ENCODE measurements at places on chromosomes 7 and 10.

DNA sequence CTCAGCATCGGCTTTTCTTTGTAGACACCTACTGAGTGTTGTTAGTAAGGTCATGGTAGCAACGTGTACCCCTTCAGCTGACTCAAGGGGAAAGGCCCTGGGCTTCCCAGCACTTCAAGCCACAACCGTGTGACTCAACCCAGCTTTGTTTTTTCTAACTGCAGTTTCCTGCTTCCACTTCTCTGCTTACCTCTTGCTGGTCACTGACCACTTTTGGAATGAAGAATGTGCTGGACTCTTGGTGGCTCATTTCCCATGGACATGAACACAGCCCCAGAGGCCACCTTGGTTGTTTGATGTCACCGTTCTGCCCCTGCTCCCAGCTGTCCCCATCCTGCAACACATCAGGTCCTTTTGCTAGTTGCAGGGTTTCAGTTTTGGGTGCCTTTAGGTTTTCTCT lies 69.5 kb upstream of the ZNF438 start:
- no peak for DNase-seq

DNA sequence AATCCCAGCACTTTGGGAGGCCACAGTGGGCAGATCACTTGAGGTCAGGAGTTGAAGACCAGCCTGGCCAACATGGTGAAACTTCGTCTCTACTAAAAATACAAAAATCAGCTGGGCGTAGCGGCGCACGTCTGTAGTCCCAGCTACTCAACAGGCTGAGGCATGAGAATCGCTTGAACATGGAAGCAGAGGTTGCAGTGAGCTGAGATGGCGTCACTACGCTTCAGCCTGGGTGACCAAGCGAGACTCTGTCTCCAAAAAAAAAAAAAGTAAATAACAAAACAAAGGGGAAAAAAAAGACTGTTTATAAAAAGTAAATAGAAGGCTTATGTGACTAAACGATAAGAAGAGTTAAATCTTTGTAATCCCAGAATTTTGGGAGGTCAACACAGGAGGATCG lies 15.0 kb upstream of the DNMBP start:
- no peak for DNase-seq

DNA sequence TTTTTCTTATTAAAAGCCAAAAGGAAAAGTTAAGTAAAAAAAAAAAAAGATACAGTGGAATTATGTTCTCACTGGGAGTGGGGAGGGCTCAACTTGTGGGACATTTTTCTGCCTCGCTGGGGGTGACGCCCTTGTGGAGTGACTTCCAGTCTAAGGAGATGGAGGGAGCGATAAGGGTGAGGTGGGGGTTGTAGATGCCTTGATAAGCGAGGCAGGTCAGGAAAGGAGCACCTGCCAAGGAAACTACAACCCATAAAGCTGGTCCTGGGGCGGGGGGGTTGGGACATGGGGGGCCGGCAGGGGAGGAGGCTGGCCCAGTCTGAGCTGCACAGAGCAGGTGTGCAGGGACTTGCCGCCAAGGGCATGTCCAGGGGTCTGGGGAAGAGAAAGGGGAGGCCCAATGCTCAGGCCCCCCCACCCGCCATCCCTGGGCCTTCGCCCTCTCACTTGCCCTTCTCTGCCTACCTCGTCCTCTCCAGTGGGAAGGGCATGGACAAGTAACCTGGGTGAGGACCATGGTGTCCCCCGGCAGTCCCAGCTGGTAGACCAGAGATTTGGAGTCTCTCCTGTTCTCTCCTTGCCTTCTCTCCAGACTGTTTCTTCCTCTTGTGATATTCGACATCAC lies 2.5 kb upstream of the TRPV5 start:
- DNase-seq, result no peak

DNA sequence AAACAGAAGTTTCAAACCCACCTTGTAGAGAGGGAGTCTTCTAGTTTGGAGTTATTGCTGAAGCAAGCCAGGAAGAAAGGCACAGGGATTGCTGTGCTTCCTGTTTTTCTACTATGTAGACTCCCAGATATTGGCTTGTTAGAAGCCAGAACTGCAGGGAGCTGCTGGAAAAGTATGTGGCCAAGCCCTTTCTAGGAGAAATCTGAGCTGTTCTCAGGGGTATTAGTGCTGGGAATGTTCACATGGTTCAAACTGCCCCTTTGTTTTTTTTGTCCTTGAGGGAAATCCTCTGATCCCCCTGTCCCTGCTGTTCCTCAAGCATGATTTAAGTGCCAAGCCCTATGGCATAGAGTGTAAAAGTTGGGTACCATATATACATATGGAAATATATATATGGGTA lies 184.0 kb downstream of the CCDC7 start:
- DNase-seq, result no peak

- DNase-seq, result no peak
Measured at GRCh38 chr7:108452707-108453106, 3.5 kb downstream of the NRCAM start.

- no peak for DNase-seq
Measured at GRCh38 chr10:86389441-86390193, 23.0 kb upstream of the GRID1 start.

- no peak for DNase-seq
Measured at GRCh38 chr10:54372179-54372578, 428.9 kb downstream of the PCDH15 start.

DNA sequence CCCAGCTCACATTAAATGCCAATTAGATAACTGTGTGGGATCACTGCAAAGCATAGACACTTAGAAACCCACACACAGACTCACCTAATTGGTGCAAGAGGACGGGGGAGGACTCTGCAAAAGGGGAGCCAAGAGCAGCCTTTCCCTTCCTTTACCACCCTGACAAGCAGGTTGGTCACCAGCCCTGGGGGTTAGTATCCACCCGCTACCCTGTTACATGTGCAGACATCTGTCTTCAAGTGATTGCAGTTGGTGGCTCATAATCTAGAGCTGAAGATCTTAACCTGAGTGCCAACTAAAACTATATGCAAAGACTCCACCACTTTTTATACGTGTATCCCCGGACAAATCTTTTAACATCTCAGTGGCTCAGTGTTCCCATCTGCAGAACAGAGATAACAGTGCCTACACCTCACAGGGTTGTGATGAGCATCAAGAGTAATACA lies 56.9 kb downstream of the SORBS1 start:
- no peak for DNase-seq

DNA sequence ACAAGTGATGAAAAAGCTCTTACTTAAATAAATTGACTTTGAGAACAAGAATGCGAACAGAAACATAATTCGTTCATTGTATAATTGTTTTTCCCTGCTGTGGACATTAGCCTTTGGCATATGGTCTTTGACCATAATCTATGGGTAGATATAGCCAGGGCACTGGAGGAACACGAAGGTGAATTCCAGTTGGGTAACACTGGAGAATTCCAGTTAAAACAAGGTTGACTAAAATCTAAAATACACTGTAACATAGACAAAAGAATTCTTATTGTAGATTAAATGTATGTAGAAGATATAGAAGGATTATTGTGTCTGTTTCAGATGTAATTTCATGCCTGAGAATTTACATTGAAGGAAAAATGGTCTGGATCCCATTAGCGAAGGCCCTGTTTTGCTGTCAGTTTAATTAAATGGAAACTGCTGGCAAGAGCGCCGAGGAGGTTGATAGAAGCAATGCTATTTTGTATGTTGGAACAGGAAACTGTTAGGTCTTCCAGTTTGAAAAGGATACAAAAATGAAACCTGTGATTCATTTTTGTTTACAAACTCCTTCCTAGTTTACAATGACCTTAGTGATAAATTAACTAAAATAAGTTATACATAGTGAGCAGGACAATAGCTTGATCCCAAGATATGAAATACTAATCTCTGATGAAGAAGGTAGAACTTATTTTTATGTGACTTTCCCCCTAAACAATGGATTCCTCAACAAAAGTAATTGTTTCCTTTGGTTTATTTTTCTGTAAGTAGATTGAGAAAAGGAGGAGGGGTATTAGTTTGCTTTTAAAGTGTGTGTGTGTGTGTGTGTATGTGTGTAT lies 68.9 kb downstream of the ARID5B start:
- DNase-seq, result no peak

DNA sequence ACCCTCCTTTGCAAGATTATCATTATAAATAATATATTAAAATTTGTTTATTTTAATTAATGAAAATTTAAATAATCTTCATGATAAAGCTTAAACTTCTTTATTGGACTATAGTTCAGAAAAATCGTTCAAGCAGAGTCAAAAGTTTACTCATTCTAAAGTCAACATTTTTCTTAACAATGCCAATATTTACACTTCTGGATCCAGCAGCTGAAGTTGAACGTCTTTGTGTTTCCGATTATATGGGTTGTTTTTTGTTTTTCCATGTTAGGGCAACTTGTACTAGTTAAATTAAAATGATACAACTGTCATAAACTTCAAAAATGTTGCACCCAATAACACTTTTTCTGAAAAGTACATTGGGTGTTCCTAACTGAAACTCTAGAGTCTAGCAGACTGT lies 43.8 kb downstream of the GRB10 start:
- DNase-seq, result no peak

DNA sequence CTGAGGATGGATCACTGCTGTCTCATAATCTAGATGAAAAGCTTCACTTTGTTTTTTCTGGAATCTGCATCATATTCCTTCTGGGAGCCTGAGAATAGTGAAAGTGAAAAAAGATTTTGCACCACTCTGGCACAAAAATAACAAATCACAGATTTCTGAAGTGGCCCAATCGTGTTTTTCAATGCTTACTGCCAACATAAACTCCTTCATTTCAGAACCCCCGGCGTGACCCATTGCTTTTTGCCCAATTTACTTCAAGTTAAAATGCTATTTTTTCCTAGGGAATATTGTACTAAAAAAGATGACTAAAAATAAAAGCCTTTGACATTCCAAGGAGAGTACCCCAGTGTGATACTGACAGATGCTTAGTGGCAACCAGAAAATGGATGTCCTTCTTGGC lies 53.7 kb upstream of the ANK3 start:
- no peak for DNase-seq

- no peak for DNase-seq
Measured at GRCh38 chr10:99345350-99345749, 16.2 kb downstream of the CNNM1 start.

GRCh38 chr7:78412216-78412858 lies 613.8 kb downstream of the PHTF2 start:
- DNase-seq, result no peak

DNA sequence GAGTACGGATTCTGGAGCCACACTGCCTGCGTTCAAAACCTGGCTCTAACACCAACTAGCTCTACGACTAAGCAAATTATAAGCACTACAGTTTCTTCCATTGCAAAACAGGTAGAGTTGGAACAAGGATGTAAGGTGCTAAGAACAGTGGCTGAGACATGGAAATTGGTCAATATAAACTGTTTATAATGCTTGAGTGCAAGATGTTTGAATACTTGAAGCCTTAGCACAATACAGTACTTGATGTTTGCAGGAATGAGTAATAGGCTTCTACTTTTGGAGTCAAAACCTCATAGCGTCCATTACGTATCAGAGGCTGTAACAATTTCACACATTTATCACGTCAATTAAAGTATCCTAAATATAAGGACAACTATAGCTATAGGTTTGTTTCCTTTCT lies 6.9 kb downstream of the NT5C2 start:
- no peak for DNase-seq

- DNase-seq, result no peak
Measured at GRCh38 chr7:130823060-130823459, 89.1 kb upstream of the KLF14 start.

DNA sequence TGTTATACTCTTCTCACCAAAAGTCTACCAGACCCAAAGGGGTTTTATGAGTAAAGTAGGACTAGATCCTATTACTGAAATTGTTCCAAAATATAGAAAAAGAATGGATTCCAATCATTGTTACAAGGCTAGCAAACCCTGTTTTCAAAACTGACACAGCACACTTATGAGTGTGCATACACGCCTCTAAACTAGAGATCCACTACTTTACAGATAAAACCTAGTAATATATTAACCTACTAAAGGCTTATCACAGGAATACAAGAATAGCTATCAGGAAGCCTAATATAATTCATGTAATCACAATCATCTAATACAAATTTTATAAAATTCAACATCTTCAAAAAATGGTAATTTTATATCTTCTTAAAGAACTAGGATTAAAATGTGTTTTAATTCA lies 52.2 kb downstream of the ERCC6 start:
- no peak for DNase-seq

DNA sequence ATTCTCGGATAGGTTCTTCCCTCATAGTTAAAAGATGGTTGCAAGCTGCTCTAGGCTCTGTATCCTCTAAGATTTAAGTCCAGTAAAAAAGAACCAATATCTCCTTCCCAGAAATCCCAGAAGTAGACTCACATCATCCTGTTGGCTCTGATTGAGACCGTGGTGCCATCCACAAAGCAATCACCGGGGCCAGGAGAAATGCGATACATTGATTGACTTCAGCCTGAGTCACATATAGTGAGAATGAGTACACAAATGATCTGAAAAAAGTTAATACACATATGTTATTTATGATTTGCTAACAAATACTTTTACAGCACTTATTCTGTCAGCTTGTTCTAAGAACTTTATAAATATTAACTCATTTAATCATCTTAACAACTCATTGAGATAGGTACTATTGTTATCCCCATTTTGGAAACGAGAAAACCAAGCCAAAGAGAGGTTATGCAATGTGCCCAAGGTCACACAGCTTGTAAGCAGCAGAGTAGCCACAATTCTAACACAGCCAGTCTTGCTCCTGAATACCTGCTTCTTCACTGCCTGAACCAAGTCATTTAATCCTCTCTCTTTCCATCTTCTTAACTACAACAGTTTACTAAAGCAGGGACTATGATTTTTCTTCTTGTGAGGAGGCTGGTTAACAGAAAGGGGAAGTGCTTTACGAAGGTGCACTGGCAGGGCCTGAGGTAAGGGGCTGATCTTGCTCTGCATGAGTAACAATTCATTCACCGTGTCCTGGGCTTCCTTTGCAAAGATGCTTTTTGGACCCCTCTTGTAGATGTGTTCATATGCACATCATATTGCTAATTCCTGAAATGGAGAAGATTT lies 177.0 kb downstream of the REEP3 start:
- no peak for DNase-seq

GRCh38 chr10:60820093-60820754 lies 41.9 kb downstream of the CDK1 start:
- DNase-seq, result no peak

GRCh38 chr10:110636932-110637557 lies 7.1 kb upstream of the RBM20 start:
- DNase-seq, result no peak

DNA sequence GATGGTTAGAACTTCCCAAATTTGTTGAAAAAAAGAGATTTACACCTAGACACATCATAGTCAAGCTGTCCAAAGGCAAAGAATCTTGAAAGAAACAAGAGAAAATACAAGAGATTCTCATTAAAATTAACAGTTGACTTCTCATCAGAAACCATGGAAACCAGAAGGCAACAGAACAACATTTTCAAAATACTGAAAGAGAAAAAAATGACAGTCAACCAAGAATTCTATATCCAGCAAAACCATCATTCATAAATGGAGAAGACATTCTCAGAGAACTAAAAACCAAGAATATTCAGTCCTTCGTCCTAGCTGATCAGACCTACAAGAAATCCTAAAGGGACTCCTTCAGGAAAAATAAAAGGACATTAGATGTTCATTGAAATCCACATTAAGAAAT lies 90.6 kb downstream of the ARHGAP22 start:
- DNase-seq, result no peak

- no peak for DNase-seq
Measured at GRCh38 chr7:123824754-123825067, 20.3 kb upstream of the HYAL4 start.
